Calu3 (cell line): ENCODE measurements at places on chromosomes 4 and X. TPM values are rescaled to one million over a fixed set of nuclear protein-coding genes. Genes with fewer than 3 reads are reported as not detected.

GRCh38 chr4:5277079-5277478 lies 225.8 kb downstream of the STK32B start:
- no peak for DNase-seq

GRCh38 chrX:78168065-78168464 lies 28.6 kb upstream of the TAF9B start:
- no peak for DNase-seq

PPP4R3C gene
- total RNA-seq: not detected in 2 replicates

DNA sequence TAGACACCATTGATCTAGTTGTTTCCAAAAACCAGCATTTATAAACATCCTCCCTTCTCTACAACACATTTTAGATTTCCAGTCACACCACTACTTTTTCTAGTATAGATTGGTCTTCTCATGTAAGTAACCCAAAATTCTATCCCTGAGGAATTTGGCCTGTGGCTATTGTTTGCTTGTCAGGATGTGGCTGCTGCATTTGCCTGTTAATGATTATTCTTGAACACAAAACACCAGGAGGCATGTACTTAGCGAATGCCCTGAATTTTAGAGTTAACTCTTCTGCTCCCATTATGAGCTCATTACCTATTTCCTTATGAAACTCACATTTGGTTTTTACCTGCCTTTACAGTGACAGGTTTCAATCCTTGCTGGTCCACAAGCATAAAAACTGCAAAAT lies 102.0 kb upstream of the FSTL5 start:
- no peak for DNase-seq

DNA sequence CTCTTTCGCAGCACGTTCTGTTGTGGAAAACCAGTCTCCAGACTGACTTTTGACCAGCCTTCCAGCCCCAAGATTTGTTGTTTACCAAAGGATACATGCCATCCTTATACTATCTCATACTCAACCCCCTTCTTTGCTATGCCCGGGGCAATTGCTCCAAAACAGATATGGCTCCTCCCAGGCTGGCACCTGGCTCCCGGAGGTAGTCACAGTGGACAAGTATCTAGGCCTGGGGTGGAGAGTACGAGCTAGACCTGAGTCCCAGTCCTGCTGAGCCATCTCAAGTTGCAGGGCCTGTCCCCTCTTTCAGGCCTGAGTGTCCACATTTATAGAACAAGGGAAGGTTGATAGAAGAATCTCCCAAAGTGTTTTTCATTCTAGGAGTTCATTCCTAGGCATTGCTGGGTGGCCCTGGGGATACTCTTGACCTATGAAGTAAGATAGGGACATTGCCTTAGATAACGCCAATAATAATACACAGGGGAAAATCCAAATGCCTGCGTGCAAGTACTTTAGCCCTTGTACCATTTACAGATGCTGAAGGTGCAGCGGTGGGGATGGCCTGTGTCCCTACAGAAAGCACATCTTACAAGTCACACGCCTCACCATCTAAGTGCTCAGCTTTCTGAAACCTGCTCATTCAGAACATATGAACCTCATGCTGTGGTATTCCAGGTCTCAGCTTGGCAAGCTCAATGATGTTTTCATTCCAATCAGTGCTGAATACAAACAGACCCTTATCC lies 136.7 kb upstream of the MAMLD1 start:
- no peak for DNase-seq
